ENCODE measurements at places on chromosomes 1 and 21.

- DNase-seq, result peak; percentile 69
These were observed 46.6 kb downstream of the VPS26C start for GRCh38 chr21:37220433-37220980.

GRCh38 chr1:61226791-61227567, 144.6 kb downstream of the NFIA start:
- DNase-seq, result no peak

DNA sequence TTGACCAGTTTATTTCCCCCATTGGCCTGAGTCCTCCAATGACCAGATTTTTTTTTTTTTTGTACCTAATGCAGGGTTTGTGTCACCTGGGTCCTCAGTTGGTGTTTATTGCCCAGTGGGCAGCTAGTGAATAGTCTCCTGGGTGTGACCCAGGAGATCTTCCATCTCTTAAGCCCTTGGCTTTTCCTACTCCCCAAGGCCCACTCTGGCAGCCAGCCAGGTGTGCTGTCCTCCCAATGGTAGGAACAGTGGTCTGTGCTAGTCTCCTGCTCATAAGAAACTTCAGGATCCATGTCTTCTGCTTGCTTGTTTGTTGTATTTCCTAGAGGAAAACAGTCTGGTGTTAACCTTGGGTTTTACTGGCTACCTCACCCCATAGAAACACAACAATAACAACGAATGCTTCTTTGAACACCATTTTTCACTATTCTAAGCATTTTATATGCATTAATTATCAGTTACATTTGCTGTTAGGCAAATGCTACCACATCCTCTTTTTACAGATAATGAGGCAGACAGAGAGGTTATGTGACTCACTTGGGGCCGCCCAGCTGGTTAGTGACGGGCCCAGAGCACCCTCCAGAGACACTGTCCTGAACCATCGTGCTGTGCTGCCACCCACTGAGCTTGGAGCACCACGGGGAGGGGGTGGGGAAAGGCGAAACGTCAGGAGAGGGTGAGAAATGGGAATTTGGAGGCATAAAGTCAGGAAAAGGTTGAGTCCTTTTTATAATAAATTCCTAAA, 107.5 kb downstream of the HIVEP3 start:
- peak; percentile 66 for DNase-seq

- no peak for DNase-seq
These were observed 85.3 kb downstream of the PSMG1 start for GRCh38 chr21:39097981-39098380.

DNA sequence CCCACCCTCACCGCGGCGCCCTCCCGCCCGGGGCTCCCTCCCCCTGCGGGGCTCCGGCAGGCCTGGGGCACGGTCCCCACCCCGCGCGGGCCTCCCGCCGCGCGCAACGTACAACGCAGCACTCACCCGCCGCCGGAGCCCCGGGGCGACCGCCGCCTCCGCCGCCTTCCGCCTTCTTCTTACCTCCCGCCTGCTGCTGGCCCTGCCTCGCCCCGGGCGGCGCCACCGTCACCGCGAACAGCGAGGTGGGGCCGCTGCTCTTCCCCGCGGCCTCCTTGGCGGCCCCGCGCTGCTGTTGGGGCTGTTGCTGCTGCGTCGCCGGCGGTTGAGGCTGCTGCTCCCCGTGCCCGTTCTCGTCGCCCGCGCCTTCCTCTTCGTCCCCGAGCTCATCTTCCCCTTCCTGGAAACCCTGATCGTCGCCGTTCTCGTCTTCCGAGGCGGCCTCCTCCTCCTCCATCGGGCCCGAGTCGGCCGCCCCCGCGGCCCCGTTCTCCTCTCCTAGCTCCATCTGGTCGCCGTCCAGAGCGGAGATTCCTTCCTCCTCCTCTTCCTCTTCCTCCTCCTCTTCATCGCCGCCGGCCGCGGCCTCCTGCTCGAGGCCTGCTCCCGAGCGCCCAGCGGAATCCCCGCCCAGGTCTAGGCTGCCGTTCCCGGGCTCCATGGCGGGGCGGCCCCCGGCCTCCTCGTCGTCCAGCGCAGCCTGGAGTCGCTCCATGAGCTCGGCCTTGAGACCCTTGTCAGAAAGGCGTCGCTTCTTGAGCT, 671 bp downstream of the HNRNPU start:
- no peak for DNase-seq
